ENCODE measurements at places on chromosomes 7 and 10.

DNA sequence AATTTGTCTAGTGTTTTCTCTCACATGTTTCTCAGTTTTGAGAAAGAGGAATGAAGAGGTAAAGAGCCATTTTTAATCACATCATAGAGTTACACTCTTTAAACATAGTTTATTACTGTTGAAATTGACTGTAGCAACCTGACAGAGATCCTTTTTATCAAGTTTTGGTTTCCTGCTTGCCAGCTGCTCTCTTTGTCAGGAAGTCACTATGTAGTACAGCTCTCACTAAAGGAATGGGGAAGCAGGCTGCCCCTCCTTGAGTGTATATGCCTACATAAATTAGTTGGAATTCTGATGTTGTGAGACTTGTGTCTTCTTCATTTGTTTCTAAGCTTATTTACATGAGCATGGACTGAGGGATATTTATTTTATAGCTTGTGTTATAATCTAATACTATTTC lies 1274.0 kb upstream of the CELF2 start:
- DNase-seq, result no peak

DNA sequence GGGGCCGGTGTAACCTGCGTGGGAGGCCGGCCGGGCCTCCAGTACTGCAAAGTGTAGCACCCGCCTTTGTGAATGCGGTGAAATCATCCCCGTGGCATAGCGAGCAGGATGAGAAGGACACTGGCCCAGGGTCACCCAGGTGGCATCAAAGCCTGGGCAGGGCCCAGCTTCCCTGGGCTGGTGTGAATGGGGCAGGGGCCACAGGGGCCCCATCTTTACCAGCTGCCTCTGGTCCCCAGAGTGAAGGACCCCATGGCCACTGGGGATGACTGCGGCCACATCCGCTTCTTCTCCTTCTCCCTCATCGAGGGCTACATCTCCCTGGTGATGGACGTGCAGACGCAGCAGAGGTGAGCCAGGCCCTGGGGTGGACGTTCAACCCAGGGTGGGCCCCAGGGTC lies 53.8 kb downstream of the RCC1L start:
- DNase-seq, result no peak

DNA sequence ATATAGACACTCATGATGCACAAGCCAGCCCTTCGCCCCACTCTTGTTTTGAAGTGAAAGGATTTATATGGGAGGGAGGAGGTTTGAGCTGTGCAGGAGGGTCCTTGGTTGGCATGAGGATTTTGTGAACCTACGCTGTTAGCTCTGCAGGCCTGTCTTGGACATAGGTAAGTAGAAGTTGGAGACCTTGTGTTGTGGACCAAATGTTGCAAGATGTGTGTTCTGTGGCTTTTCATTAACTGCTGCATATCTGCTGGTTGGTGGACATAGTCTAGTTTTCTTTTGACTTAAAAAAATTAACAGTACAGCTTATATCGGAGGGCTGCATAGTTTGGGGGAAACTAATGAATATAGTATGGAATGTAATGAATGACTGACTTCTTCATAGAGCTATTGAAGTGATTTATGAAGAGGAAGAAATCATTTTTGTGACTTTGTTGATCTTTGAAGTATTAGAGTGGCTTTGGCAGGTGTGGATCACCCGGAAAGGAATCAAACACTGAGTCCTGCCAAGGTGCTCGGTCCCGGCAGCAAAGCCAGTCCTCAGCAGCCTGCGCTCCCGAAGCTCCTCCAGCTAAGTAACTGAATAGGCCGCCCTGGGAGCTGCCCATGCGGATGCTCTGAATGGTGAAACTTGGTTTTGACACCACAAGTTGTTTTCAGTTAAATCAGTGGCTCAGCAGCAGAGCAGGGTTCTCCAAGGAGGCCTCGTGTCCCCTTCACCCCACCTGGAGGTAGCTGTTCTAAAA lies 3.2 kb downstream of the MGMT start:
- DNase-seq, result no peak

- peak; percentile 87 for DNase-seq
These were observed 55.5 kb upstream of the LOXL4 start for GRCh38 chr10:98323221-98324164.

DNA sequence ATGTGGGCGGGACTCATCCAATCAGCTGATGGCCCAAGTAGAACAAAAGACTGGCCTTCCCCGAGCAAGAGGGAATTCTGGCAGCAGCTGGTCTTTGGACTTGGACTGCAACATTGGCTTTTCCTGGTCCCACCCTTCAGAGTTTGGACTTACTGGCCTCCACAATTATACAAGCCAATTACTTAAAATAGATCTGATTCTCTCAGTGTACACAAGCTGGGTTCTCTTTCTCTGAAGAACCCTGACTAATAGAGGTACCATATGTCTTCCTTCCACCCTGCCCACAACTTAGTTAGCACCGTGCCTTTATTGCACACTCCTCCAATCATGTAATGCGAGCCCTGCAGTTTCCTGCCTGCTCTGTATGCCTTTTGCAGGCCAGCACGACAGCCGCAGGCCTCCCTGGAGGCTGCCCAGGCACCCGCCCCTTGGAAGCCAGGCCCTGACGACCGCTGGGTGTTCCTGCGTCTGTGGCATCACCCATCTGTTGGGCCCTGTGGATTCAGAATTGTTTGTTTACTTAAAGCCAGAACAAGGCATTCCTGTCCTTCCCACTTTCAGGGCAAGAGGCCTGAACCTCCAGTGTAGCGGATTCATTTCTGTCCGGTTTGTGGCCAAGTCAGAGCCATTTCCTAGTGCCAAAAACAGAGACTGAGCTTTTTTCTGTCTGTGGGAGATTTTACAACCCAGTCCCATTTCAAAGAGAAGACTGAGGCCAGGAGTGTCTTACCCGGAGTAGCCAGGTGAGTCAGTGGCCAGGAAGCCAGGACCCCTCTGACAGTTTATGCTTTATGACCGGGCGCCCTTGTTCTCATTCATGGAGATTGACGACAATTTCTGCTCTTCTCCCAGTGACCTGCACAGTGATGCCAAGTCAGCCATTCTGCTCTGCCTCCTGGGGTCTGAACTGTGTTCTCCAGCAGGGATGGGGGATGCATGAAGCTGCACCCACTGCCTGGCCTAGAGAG lies 968 bp upstream of the INMT start:
- no peak for DNase-seq

- no peak for DNase-seq
These were observed 12.3 kb upstream of the NRF1 start for GRCh38 chr7:129599174-129599573.

DNA sequence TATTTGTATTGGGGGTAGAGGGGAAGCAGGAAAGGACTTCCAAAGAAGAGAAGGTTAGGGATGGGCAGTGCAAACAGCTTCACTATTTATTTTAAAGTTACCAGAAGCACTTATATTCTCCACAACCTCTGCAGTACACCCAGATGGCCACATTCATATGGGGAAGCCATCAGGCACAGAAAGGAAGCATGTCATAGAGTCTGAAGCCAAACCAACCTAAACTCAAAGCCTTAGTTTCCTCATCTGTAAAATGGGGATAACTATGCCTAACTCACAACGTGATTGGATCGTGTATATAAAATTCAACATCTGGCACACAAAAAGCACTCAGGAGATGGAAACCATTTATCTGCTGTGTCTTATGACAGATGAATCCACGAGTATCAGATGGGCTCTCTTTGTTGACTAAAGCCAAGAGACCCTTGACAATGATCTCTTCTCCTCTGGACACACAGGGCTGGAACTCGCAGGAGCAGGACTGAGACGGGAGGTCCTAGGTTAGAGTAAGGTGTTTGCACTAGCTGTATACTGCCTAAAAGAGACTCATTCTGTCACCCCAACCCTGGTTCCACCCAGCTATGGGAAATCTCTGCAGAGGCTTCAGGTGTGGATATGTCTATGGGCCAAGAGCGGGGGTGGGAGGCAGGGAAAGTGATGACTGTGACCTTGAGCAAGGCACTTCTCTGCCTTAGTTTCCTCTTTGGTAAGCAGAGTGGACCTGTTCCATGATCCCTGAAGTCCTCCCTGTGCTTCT lies 1.8 kb downstream of the KIAA1549 start:
- DNase-seq, result no peak
